ENCODE measurements at places on chromosomes 5 and 9. TPM values are rescaled to one million over a fixed set of nuclear protein-coding genes. Genes with fewer than 3 reads are reported as not detected.

LECT2 gene
- not detected for total RNA-seq

RELL2 gene
- 15.7 TPM for total RNA-seq

DNA sequence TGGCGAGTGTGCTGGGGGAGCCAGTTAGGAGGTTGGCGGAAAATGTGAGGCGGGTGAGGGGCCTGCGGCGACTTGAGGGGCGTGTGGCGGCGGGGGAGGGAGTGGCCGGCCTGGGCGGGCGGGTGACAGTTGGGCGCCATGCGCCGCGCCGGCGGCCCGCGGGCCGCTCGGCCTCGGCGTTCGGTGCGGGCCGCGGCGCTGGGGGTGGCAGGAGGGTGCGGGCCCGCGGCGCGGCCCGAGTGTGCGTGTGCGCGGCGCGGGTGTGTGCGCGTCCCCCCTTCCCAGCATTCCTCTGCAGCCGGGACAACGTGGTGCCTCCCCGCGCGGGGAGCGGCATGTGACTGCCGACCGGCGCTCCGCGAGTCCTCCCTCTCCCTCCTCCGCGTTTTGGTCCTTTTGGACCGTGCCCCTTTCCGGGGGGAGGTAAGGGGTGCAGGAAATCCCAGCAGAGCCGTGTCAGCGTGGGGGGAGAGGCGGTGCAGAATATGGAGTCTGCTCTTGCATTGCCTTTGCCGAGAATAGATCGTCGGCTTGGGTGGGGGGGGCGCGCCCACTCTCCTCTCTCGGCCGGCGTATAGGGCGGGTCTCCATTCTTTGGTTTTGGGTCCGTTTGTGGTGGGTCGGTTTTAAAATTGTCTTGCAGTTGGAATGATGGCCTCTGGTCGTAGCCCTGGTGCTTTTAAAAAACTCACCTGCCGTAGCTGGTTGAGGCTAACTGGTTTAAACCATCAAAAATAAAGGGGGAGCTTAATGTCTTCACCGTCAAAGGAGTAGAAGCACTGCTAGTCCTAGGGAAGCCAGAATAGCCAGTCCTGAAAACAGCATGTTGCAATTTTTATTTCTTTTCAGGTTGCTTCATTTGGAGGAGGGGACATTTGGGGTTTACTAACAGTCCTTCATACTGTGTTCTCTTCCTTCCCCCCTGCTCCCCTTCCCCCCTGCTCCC is 2.0 kb downstream of the LARP1 start:
- no peak for DNase-seq

DNA sequence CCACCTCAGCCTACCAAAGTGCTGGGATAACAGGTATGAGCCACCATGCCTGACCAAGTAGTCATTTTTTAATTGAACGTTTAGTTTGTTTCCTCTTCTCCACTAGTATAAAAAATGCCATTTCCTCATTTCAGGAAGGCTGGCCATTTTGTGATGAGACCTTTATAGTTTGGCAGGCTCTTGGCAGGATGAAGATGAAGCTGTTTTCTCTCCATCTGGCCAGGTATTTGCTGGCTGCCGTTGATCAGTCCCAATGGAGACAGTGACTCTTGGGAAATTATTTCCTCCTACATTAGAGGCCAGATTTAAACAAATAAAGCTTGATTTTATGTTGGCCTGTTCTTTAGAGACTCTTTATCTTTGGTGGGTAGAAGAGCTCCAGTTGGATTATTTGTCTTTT is 199.0 kb downstream of the ARHGAP26 start:
- no peak for DNase-seq
